ENCODE measurements at places on chromosomes 6 and 20.

GRCh38 chr6:106560996-106561685 is 68.2 kb downstream of the RTN4IP1 start:
- DNase-seq = no peak

GRCh38 chr6:54646069-54646950 is 200.3 kb upstream of the FAM83B start:
- no peak for DNase-seq

DNA sequence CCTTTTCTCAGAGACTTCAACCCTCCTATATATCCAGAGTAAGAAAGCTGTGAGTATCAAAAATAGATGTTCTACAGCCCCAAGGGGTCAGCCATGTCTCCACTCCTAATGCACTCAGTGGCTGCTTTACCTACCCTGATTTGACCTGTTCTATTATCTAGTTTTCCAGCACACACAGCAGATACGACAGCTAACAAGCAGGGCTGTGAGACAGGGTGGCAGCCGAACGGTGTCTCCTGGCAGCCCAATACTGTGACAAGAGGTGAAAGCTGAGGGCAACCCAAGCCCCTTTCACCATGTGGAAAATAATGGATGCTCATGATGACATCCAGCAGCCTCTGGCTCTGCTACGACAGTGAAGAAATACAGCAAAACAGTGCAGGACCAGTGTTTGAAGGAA is 67.9 kb downstream of the KIF13A start:
- no peak for DNase-seq

GRCh38 chr6:135030056-135030473 is 24.6 kb downstream of the HBS1L start:
- DNase-seq = no peak

DNA sequence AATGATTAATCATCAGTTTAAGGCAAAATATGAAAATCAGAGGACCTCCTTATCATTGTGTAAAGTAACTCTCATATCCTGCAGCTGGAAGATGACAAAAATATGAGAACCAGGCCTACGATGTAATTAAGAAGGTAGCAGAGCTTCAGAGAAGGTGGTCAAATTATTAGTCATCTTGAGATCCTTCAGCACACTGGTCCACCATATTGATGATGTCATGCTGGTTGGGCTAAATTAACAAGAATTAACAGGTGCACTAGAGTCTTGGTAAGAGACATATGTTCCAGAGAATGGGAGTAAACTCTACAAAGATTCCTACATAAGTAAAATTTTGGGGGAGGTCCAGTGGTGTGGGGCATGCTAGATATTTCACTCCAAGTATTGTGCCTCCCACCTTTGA is 112.8 kb downstream of the OTOR start:
- DNase-seq = no peak

DNA sequence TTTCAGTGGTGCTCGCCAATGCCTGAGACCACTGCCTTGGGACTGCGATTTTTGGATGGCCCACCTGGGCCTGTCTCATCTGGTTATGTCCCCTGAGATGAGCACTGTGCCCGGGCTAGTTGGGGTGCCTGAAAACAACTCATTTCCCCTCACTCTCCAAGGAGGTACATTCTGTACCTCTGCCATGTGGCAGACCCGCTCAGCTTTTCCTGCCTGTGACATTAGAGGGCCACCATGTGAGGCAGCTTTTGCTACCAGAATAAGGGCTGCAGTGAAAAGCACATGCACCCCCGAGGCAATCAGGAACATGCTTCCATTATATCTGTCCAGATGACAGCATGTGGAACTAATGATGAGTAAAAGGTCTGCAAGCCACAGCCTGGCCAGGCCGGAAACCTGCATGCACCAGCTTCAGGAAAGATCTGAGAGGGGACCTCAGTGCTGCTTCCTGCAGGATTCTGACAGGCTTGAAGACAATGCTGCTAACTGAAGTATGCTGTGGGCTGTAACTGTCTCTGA is 11.3 kb upstream of the SRSF6 start:
- DNase-seq = no peak

- no peak for DNase-seq
Observed at GRCh38 chr6:9499709-9500108, 915.2 kb downstream of the TFAP2A start.

DNA sequence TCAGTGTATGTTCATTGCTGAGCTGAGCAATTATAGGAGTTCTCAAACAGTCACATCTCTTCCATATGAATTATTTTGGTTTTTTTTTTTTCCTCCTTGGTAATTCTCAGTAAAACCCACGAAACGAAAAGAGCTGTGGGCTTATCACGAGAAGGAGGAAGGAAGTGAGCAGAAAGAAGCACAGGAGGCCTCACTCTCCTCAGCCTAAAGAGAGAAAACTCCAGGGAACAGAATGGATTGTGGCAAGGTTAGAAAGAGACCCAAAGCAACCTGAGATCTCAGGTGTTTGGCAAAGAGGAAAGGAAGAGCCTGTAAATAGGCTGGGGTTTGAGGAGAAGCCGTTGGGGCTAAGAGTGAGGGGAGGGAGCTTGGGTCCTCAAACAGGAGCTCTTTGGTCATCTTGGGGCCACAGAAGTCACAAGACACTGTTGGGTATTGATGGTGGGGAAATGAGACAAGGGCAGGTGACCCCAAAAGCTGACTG is 67.8 kb upstream of the CITED2 start:
- no peak for DNase-seq

GRCh38 chr6:157151989-157152388 is 171.3 kb downstream of the TMEM242 start:
- no peak for DNase-seq

GRCh38 chr6:151425561-151425960 is 26.4 kb downstream of the RMND1 start:
- DNase-seq = no peak

GRCh38 chr20:19692685-19693119 is 65.4 kb upstream of the RIN2 start:
- no peak for DNase-seq

DNA sequence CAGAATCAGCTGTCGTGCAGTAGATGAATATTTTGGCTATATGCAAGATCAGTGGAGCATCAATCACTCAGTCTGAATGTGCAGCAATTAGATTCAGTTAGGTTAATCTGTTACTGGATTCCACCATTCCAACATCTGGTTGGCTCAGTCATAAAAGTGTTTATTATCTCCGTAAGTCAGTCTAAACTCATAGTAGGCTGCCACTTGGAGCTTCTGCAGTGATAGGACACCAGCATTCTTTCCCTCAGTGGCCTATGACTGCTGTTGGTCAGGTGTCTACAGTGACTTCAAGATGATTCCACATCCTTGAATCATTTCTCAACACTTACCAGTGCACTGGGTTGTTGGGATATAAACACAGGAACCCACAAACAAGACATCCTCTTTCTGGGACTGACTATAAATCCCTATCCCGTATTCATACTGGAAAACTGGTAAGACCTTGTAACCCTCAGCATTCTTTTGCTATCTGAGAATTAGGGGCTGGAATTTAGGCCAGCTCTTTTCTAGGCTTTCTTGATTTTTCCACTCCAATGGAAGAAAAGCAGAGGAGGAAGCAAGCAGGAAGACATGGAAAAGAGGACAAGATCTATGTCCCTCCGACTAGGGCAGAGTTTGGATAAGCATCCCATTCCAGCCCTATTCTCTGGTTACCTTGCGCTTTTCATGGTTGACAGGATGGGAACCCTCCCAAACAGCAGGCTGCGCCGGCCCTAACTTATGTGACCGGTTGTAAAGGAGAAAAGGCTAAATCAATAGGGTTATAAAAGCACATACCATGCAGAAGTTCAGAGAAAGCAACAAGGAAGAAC is 919.6 kb downstream of the KIF16B start:
- no peak for DNase-seq

- DNase-seq = peak; percentile 11
Observed at GRCh38 chr20:58086763-58087561, 141.5 kb downstream of the ANKRD60 start.

- DNase-seq = no peak
Observed at GRCh38 chr6:53294095-53294494, 54.7 kb downstream of the ELOVL5 start.

DNA sequence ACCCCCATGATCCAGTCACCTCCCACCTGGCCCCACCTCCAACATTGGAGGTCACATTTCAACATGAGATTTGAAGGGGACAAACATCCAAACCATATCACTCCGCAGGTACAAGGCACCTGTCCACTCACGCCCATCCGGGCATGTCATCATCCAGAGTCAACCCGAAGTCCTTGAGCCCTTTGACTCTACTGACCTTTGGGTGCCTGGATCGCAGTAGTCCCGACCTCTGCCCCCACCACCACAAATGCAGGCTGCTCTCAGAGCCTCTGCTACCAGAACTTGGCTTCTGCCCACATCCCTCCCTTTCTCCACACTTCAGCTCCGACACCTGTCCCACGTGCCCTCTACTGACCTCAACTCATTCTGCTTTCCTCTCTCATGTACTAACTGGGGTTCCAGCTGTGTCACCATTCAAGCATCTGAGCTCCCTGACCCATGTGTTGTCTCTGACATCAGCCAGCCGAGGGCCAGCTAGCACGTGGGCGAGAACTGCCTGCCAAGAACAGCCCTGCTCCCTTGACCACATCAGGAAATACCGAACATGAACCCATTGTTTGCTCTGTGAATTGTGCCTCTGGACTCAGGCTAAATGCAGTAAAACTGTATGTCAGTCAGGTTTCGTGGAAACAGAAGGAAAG is 498.3 kb upstream of the SULF2 start:
- DNase-seq = no peak

GRCh38 chr20:7302250-7302649 is 534.8 kb downstream of the BMP2 start:
- peak; percentile 9 for DNase-seq

GRCh38 chr20:4959592-4959991 is 41.7 kb downstream of the SLC23A2 start:
- no peak for DNase-seq

DNA sequence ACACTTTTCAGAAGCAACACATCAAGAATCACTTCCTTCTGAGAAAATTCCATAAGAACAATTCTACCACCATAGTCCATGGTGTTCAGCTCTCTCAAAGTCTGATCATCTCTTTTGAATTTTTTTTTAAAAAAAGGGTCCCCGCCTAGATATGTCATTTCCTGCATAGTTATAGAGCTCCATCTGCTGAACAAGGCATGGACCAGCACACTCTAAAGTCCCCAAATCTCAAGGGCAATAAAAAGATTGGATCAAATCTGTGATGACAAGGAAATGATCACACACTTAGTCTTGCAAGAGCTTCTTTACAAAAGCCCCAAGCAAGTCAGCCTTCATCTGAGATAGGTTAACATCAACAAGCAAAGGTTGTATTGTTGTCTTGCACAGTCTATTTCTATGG is 100.7 kb upstream of the STMND1 start:
- DNase-seq = no peak

- no peak for DNase-seq
Observed at GRCh38 chr6:156395276-156395675, 381.9 kb upstream of the ARID1B start.

GRCh38 chr6:170024940-170025339 is 265.9 kb downstream of the DLL1 start:
- DNase-seq = no peak

GRCh38 chr6:76026101-76026500 is 46.4 kb downstream of the IMPG1 start:
- DNase-seq = no peak

- DNase-seq = peak; percentile 99
Observed at GRCh38 chr6:30752157-30752927, 8.0 kb upstream of the IER3 start.

GRCh38 chr20:10672624-10673127 is 1.1 kb downstream of the JAG1 start:
- no peak for DNase-seq

DNA sequence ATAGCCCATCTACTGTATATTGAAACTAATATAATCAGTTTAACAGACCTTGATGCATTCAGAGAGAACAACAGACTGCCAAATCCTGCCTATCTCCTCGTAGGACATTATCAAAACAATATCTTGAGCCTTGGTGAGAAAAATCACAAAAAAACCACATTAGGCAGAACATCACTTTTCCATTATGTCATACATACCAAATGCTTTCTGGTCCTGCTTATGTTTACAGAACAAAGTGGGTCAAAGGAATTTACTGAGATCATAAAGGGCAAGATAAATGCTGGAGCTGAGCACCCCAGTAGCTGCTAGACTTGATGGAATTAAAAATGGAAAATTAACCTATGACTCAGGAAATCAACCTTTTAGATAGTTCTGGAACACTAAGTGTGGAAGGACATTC is 195.3 kb upstream of the KCNK16 start:
- DNase-seq = no peak

DNA sequence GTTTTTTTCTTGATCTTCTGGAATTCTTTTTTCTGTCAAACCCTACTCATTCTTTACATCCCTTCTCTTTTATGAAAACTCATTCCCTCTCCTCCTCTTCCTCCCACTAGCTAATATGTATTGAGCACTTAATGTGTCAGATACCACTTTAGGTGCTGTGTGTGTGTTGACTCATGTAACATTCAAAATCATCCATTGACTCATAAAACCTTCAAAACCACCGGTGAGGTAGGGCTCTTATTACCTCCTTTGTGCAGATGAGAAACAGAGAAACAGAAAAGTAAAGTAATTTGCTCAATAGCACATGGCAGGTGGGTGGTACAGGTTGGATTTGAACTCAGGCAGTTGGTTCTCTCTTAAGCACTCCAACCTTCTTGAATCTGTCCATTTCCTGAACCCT is 136.3 kb upstream of the NEDD9 start:
- no peak for DNase-seq

- DNase-seq = no peak
Observed at GRCh38 chr6:42022755-42023384, 27.5 kb upstream of the TAF8 start.

DNA sequence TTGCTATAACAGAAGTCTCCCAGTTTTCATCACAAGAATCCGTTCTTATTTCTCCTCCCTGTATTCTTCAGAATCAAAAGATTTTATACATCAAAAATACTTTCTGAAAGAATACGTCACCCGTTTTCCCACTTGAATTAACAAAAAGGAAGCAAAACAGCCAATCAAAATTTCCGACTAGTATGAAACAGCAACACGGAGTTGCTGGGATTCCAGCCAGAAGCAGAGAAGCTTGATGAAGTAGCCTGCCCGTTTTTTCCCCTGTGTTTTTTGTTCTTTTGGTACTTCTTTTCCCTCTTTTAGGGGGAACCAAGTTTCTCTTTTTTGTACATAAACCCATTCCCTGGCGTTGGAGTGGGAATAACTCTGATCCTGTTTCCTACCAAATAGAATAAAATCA is 14.6 kb downstream of the TXLNB start:
- no peak for DNase-seq

- no peak for DNase-seq
Observed at GRCh38 chr6:136173519-136174507, 76.3 kb downstream of the MTFR2 start.

- no peak for DNase-seq
Observed at GRCh38 chr20:33693741-33694638, 7.8 kb upstream of the E2F1 start.

DNA sequence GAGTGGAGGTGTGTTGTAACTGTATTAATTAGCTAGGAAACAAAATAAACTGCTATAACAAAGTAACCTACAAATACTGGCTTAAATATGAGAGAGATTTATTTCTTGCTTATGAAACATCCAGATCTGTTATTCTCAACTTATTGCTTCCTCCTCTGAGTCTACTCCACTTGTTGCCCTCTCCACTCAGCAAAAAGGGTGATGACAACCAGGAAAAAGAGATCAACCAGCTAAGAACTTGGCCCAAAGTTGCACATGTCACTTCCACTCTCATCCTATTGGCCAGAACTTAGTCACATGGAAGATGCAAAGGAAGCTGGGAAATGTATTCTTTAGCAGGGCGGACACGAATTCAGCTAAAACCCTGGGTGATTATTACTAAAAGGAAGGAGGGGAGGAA is 5.2 kb upstream of the TP53RK start:
- DNase-seq = no peak

GRCh38 chr20:38215194-38216182 is 45.0 kb downstream of the KIAA1755 start:
- no peak for DNase-seq

- no peak for DNase-seq
Observed at GRCh38 chr6:44002067-44002592, 125.1 kb downstream of the MRPL14 start.

Measured in keratinocyte (primary cell).